ENCODE measurements at places on chromosomes 2 and 18.

- DNase-seq = no peak
These were observed 144.8 kb downstream of the ARHGAP28 start for GRCh38 chr18:6874315-6874714.

- no peak for DNase-seq
These were observed 1165.6 kb upstream of the ZEB2 start for GRCh38 chr2:145685383-145686050.

DNA sequence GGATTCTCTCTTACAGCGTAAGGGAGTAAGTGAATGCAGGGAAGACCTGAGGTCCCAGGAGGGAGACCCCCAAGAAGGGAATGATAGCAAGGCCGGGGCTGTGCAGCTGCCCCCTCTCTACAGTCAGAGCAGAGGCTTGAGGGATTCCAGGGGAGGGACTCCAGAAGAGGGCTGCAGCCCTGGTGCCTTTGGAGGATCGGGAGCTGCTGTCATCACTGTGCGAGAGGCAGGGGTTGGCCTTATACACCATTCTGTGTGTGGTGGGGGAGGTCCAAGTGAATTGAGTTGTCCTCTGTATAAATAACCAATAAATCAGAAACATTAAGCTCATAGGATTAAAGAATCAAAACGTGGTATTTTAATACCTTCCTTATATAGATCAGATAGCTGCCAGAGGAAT, 114.9 kb downstream of the GLI2 start:
- DNase-seq = no peak

- DNase-seq = no peak
These were observed 183.3 kb downstream of the CAMKMT start for GRCh38 chr2:44545005-44545404.

GRCh38 chr2:78061301-78061700, 539.1 kb upstream of the LRRTM4 start:
- no peak for DNase-seq

DNA sequence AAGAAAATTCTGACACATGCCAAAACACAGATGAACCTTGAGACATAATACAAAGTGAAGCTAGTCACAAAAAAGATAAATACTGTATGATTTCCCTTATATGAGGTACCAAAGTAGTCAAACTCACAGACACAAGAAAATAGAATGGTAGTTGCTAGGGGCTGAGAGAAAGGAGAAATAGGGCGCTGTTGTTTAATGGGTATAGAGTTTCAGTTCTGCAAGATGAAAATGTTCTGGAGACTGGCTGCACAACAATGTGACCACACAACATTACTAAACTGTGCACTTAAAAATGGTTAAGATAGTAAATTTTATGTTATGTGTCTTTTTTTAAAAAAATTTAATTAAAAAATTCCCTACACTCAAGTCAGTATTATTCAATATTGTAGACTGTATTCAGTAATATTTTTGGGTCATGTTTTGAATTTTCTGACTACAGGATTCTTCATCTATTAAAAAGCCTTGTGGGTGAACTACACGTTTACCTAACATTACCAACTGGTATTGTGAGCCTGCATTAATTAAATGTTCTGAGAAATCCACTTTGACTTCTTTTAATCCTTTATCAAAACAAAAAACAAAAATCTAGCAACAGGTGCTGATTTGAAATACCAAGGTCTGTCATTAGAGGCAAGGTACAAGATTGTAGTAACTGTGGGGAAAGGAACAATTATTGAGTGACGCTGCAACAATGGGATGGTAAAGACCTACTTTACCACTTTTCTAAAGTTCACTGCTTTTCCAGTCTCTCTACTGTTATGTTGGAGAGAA, 140.8 kb upstream of the ZFP36L2 start:
- no peak for DNase-seq

GRCh38 chr2:105933906-105934305, 189.2 kb downstream of the NCK2 start:
- DNase-seq = no peak

GRCh38 chr2:27095745-27096651, 9.4 kb downstream of the KHK start:
- no peak for DNase-seq

GRCh38 chr2:85137156-85137555, 4.0 kb downstream of the TCF7L1 start:
- DNase-seq = no peak

DNA sequence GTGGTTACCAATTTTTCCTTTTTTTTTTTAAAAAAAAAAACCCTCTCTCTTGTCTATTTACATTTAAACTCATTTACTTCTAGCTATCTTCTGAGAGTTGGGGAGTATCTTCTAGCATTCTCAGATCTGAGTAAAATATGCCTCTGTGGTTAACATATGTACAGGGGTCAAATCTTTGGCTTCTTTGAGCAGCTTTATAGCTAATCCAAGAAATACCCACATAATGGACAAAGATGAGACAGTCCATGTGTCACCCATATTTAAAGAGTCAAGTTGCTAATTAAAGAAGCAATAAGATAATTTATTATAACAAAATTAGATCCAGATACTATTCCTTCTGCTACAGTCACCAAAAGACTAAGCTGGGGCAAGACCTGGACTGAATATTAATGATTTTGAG, 139.0 kb upstream of the HNRNPA3 start:
- DNase-seq = no peak

- DNase-seq = no peak
These were observed 128.0 kb upstream of the MSH6 start for GRCh38 chr2:47654790-47655562.

- DNase-seq = no peak
These were observed 62.6 kb upstream of the HS6ST1 start for GRCh38 chr2:128380961-128381938.

GRCh38 chr2:72036173-72036545, 111.5 kb downstream of the CYP26B1 start:
- no peak for DNase-seq

DNA sequence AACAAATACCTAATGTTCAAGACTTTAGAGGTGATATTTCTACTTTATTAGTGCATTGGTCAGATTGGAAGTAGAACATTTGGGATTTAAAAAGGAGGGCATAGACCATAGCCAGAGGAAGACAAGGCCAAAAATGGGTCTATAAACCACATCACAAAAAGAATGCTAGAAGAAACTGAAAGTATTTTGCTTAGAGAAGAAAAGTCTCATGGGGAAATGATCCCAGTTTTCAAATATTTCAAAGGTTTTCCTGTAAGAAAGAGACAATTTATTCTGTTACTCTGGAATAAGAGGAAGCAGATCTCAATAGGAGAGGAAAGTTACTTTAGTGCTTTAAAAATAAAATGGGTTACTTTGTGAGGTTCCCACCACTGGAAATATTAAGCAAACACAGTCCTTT, 341.4 kb downstream of the TNS1 start:
- DNase-seq = no peak

DNA sequence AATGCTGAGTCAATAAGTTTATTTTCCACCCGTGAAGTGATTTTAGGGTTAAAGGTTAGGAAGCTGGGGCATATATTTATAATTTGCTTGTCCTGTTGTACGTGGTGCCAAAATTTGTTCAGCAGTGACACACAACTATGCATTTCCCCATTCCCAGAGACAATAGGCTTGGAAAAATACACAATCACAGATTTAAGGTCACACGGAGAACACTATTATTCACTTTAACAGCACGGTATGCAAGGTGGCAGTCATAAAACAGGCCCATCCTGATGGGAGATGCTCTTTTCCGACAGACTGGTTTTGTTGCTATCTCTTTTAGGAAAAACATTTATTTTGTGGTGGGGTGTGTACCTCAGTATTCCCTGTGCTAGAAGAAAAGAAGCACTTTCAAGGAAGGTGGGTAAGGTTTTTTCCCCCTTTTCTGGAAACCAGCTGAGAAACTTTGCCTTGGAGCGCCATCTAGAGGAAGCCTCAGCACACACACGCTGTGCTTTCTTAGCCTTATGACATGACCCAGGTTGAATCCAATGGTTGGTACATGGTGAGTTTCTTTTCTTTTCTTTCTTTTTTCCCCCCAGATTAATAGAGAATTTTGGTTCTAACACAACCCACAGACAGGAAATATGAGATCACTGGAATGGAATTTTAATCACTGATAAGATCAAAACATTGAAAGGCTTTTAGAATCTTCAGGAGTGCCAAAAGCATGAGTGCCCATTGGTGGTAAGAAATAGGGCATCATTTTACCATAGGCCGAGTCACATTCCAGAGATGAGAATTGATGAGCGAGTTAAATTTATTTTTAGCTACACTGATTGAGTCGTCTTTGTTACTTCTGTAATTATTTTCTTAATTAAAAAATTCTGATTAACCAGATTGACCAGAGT, 332.1 kb downstream of the AGPS start:
- DNase-seq = no peak

Data from stimulated activated CD8-positive, alpha-beta memory T cell treated with anti-CD3 and anti-CD28 coated beads, Interleukin-15, amount 100 ng/mL, for 24 hours (primary cell).